ENCODE measurements at places on chromosomes 16 and 17.

DNA sequence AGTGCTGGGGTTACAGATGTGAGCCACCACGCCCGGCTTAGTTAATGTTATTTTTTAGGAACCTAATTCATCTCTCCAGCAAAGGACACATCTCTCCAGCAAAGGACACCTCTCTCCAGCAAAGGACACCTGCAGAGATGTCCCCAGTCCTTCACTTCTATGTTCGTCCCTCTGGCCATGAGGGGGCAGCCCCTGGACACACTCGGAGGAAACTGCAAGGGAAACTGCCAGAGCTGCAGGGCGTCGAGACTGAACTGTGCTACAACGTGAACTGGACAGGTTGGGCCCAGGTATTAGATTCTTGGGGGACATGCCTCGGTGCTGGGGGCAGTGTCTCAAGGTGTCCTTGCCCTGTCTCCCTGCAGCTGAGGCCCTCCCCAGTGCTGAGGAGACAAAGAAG is 4.7 kb downstream of the PFAS start:
- DNase-seq, result no peak

GRCh38 chr17:53844491-53845107 is 21.9 kb downstream of the KIF2B start:
- no peak for DNase-seq

DNA sequence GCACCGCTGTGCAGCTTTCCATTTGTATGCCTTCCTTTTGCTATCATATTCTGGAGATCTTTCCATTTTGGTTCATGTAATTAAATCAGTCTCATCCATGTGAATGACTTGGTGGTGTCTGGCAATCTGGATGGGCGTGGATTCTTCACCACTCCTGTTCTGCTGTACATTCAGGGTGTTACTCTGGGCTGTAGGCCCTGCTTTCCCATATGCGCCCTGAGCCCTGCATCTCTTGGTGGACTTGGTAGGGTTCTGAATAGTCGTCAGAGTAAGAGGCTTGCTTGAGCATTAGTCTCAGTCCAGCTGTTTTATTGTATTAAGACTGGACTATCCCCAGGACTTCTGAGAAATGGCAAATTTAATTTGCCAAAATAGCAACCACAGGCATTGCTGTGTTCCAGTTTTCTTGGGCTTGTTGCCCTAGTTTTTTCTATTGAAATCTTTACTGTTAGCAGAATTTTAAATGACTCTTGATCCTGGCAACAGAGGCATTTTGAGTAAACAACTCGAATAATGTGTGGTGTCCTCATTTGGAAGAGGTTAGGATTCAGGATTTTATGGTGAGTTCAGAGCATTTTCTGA is 14.9 kb downstream of the BANP start:
- DNase-seq, result no peak

DNA sequence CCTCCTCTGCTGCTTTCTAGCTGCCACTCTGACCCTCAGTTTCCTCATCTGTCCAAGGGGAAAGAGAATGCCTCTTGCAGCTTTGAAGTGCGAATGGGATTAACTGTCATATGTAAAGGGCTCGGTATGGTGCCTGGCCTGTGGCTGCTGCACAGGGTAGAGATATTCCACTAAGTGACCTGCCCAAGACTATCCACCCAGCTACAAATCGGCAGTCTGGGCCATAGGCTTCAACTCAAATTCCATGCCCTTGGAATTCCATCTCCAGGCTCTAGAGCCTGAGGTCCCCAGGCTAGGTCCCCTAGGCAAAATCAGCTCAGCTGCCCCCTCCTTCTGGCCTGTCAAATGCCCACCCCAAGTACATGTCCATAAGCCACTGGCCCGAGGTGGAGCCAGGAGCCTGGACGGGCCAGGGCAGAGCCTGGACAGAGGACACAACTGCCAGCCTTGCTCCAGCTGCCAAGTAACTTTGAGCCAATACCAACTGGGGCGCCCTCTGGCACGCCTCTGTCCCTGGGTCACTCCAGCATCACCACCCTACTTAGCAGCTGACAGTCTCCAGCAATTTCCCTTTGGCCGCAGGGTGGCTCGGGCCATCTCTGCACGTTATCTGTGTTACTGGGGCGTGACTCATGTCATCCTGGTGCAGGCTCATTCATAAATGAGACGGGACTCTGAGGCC is 57.2 kb downstream of the SDK2 start:
- DNase-seq, result no peak

GRCh38 chr17:63304704-63305261 is 141.3 kb downstream of the CYB561 start:
- DNase-seq, result no peak

DNA sequence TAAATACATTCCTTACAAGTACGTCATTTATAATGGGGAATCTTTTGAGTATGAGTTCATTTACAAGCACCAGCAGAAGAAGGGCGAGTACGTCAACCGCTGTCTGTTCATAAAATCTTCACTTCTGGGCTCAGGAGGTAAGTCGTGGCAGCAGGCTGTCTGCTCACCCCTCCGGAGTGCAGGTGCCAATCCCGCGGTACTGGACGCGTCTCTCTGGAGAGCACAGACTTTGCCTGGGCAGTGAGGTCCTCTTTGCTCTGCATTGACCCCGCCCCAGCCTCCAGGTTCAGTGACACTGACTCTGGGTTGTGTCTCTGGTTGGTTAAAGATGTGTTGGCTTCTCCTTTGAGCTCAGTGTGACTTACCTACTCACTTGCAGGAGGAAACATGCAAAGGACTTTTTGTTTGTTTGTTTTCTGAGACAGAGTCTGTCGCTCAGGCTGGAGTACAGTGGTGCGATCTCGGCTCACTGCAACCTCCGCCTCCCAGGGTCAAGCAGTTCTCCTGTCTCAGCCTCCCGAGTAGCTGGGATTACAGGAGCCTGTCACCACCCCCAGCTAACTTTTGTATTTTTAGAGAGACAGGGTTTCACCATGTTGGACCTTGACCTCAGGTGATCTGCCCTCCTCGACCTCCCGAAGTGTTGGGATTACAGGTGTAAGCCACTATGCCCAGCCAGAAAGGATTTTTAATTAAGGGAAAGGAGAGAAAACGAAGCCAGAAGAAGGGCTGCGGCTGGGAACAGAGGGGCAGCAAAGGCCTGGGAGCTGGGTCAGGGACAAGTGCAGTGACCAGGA is 31.2 kb downstream of the RNF213 start:
- no peak for DNase-seq

DNA sequence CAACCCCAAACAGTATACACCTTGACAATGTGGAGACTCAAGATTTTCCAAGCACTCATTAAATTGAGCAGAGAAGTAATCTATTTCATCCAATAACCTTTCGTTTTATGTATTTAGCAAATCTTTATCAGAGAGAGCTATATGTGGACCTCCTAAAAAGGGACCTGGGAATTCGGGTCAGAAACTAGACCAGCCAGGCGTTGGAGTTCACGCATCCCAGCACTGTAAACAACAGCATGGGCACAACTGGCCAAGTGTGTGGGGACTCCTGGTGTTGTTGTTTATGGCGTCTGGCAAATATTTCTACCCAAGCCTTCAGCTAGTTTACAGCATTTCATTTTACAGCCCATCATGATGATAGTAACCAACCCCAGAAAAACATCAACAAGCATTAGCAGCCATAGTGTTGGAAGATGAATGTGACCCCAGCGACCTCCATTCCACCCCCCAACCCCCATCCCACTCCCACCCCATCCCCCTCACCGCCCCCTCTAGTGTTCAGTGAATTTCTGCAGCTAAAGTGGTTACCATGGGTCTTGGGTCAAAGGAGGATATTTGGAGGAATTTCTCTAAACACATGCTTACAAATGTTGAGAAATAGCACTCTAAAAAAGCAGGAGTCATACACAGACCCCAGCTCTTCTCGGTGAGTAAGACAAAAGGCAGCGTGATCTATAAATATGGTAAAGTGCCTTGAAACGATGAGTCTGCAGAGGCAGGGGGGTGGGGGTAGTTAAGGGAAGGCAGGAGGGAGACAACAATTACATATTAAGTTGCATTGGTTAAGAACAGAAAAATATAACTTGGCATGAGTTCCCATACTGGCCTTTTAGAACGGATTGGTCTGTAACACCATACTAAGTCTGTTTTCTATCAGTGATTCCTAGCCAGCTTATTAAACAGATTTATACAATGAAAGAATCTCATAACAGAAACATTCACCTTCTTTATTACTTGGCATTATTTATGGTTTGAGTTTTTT is 91.4 kb upstream of the TBX2 start:
- DNase-seq, result no peak

- no peak for DNase-seq
These were observed 10.7 kb downstream of the SOCS1 start for GRCh38 chr16:11245222-11245737.

- DNase-seq, result no peak
These were observed 557.9 kb upstream of the CDH11 start for GRCh38 chr16:65679785-65680184.

GRCh38 chr17:8391711-8392110 is 5.9 kb downstream of the RNF222 start:
- no peak for DNase-seq

- no peak for DNase-seq
These were observed 10.0 kb downstream of the USP32 start for GRCh38 chr17:60381958-60382357.

DNA sequence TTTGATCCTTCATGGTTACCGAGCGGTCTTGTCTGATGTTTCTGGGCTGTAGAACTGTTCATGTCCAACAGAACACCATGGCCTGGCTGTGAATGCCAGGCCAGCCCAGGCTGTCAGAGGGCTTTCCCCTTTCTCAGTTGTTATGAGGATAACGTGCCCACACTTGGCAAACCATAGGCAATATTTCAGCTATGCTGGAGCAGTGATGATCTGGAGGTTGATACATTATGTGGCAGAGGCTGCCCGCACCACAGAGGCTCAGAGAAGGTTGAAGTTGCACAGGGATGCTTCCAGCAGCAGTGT is 92.9 kb downstream of the C16orf78 start:
- DNase-seq, result no peak

DNA sequence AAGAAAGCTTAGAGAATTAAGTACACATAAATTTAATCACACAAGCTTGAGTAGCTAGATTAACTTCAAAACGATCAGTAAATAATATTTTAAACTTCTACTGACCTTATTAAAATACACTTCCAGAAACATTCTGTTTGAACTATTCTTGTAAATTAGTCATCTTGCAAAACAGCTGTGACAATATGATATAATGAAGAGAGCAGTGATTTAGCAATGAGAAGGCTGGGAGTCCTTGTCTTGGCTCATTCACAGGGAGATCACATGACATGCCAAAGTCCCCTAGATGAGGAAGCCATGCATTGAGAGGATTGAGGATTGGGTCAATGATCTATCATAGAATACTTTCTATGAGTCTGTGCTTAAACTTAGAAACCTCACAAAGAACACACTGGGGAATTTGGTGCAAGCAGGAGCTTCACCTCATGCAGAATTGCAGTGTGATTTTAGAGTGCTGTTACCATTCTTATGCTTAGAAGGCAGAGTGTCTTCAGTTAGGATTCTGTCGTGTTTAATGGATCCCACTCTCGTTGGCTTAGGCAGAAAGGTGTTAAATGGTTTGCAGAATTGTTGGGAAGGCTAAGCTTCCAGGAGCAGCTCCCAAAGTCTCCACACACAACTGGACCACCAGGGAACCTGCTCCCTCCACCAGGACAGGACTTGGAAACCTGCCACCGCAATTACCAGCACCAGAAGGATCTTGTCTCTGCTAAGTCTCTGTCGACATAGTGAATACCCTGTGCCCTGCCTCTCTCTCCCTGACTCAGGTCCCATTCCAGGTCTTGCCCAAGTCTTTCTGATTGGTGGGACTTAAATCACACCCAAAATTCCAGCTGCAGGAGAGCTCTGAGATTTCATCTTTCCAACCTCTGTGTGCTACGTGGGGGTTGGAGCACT is 87.1 kb downstream of the USP22 start:
- DNase-seq, result no peak

- DNase-seq, result no peak
These were observed at the start of gene CENPX for GRCh38 chr17:82022310-82022980. TSS of gene CENPX (minus strand) at chr17:82022878. CDS start at chr17:82022861, 17 bp downstream.

DNA sequence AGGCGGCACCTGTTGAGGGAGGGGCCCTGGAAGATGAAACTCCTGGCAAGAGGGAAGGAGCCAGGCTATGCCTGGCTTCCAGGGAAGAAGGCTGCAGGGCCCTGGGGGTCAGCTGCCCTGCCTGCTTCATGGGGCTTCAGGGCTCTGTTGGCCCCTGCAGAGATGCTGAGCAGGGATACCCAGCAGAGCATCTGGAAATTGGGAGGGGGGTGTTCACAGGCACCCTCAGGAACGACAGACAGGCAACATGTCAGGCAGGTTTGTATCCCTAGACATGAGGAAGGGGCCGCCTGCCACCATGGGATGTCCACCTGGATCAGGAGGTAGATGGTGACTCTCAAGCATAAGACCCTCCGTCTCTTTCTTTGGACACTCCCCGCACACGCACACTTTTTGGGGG is 13.8 kb upstream of the ZNF423 start:
- no peak for DNase-seq

GRCh38 chr17:55521186-55521585 is 9.9 kb upstream of the SMIM36 start:
- DNase-seq, result no peak
